ENCODE measurements at places on chromosomes 5 and 9.

DNA sequence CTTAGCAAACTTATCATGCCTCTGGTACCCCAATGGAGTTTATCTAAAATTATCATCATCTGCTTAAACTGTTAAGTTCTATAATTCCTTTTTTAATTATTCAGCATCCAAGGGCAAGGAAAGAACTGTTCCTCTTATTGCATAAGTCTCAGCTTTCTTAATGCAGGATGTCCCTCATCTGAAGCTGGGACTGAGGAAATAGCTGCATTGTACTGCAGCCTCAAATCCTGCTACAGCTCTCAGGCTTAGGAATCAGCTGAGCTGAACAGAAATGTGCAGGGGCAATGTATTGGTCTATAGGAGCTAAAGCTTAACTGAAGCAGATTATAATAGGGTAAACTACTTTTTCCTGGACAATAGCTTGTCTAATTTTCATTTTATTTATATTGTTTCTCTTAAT, 48.0 kb downstream of the HAPLN1 start:
- DNase-seq, result no peak

GRCh38 chr5:168479166-168479565, 7.1 kb upstream of the RARS1 start:
- no peak for DNase-seq

GRCh38 chr5:26740182-26740581, 298.2 kb downstream of the CDH9 start:
- DNase-seq, result no peak

DNA sequence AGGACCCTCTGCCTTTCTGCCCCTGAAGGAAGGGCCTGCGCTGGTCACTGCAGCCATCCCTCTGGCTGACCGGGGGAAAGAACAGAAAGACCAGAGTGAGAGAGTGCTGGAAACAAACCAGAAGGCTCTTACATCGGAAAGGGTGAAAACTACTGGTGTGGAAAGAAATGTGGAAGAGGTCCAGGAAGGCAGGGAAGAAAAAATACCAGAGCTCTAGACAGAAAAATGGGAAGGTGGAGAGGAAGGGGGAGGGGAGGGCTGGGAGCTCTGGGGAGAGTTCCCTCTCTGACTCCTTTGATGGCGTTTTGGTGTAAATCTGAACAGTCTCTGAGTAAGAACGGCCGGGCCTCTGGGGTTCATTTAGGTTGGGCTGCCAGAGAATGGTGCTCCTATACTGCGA, 47.7 kb downstream of the COL23A1 start:
- DNase-seq, result no peak

GRCh38 chr5:73513996-73514395, 15.8 kb downstream of the BTF3 start:
- no peak for DNase-seq

DNA sequence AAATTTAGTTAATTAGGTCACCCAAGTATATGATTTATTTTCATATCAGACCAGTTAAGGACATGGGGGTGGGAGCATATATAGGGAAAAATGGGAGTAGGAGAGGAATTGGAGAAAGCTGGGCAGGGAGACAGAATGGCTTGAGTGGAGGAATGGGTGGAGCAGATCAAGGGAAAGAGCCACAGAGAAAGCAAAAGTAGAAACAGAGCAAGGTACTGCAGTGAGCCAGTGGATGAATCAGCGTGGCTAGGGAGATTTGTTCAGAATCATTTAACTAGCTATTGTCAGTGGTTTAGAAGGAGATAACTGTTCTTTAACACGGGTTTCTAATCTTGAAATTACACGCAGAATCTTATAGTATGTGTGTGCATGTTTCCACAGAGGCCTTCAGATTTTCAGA, 37.4 kb downstream of the SNX24 start:
- DNase-seq, result no peak

- DNase-seq, result no peak
Observed at GRCh38 chr9:4225291-4226028, 74.4 kb downstream of the GLIS3 start.

DNA sequence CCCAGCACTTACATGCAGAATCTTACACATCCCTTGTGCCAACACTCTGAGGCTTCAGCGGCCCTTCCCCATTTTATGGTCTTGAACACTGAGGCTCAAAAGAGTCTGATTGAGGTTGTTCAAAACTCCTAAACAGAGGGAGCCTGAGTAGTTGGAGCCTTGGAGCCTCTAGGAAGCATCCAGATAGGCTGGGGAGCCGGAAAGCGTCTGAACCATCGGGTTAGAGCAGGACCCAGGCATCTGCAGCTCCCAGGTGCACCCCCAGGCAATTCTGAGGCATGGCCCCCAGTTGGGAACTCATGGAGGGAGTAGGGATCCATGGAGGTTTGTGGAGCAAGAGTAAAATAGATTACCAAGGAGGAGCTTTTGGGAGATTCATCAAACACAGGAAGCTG, 3.8 kb downstream of the OLFML2A start:
- DNase-seq, result no peak

DNA sequence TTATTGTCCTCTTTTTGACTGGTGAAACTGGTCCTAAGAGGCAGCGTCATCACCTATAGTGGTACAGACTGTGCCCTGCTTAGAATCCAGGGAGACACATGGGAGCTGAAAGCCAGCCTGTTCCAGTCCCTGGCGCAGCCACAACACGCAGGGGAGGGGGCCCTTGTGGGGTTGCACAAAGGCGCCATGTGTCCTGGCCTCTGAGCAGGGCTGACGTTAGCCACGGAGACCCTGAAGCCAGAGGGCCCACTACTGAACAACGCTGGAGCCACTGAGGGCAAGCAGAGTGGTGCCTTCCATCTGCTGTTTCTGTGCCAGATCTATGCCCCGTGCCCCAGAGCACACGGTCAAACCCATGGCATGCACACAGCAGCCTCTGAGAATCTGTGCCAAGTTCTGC, 147.3 kb downstream of the ACTL7B start:
- DNase-seq, result no peak

GRCh38 chr5:88758591-88758990, 124.4 kb downstream of the MEF2C start:
- DNase-seq, result no peak

- DNase-seq, result no peak
Observed at GRCh38 chr9:7223981-7224380, 466.2 kb downstream of the KDM4C start.

DNA sequence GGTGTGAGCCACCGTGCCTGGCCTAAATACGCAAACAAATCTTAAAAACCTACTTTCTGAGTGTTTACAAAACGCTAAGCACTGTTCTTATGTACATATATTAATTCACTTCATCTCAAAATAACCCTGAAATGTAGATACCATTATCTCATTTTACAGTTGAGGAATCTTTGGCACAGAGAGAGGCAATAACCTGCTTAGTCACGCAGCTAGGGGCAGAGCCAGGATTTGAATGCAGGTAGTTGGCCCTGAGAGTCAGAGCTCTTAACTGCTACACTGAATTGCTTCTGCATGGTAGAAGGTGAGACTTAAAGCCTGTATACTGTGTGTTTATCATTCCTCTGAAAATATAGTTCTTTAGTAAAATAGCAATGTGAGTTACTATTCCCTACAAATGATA, 21.9 kb downstream of the ARHGEF37 start:
- no peak for DNase-seq

GRCh38 chr9:126490871-126491567, 122.7 kb upstream of the LMX1B start:
- peak; percentile 16 for DNase-seq

DNA sequence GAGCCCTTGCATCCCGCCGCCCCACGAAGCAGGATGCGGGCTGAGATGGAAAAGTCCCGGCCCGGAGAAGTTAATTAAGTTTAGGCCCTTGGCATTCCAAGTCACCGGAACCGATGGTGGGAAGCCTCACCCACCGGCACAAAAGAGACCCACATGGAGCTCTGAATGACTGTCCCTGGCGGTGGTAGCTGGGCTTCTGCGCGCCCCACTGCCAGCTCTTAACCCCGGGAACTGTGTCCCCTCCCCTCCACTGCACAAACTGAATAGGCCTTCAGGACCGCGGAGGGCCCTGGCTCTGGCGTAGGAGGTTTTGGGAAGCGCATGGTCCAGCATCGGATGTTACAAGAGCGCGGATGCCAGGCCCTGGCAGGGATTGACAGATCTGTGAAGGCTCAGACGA, 291.1 kb upstream of the TUT7 start:
- DNase-seq, result no peak

GRCh38 chr9:127578952-127579853, 32.9 kb upstream of the STXBP1 start:
- DNase-seq, result no peak

DNA sequence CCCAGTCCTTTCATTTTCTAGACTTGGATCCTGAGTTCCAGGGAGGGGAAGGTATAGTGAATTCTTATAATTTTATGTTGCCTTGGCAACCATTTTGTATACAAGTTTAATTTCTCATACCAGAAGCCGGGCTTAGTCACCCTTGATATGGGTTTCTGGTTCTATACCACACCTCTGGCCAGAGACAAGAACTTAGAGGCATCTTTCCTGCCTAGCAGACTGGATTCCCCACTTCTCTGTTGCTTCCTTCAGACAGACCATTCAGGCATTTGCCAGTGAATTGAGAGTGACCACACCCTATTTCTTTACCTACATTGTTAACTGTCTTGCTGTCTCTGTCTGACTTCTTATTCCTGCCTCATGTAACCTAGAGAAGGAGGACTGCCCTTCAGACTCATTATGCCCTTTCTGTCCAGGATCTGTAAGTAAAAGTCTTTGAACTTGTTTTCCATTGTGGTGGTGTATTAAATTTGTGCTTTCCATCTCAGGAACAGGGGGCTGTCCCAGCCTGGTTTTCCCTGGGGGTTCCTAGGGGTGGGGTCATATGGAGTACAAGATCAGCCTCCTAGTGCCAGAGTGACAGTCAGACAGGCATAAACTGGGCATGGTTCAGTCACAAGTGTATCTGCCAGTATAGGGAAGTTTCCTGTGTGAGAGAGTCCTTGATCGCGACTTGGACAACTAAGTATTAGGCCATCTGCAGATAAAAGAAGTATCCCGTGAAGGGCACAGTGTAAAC, 27.4 kb downstream of the TNFSF8 start:
- no peak for DNase-seq

DNA sequence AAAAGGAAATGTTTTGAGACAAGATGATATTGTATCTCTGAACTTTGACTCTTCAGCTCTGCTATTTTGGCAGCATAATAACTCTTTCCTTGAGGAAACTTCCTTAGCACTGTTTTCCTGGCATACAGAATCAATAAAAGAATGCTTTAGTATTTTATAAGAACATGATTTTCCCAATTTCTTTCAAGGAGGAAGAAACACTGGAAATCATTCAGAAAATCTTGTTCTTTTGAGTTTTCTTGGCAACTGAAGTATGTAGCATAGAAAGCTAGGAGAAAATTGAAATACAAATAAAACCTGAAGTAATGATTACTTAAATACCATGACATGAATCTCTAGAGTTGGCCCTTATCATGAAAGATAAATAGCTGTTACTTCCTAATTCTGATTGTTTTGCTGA, 461.4 kb upstream of the ZNF608 start:
- DNase-seq, result no peak

- no peak for DNase-seq
Observed at GRCh38 chr5:95880081-95880926, 57.8 kb upstream of the GLRX start.

- DNase-seq, result no peak
Observed at GRCh38 chr9:130824643-130825350, 10.3 kb upstream of the ABL1 start.

Measured in NCI-H526 treated with DMSO at 0.1 percent for 48 hours (cell line).